Stimulated activated CD4-positive, alpha-beta T cell treated with anti-CD3 and anti-CD28 coated beads, Interleukin-4, amount 100 ng/mL, for 4 hours (primary cell): ENCODE measurements at places on chromosomes 5 and 9.

GRCh38 chr5:68200288-68200687 lies 15.3 kb upstream of the PIK3R1 start:
- no peak for DNase-seq

GRCh38 chr9:103899866-103900265 lies 194.2 kb upstream of the SMC2 start:
- no peak for DNase-seq

DNA sequence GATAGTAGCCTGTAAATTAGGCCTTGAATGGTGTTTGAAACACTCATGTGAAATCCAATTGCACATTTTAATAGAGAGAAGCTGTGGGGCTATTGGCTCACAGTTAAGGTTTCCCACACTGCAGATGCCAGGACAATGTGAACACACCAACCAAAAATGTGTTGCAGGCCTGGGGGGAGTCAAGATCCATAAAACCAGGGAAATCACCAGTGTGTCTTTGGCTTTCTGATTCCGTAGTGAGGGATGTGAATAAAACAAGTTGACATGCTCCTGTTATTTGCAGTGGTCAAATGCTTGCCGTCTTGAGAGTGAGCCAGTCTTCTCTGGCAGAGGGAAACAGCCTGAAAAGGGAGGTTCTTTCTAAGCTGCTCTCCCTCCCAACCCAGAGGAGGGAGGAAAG lies 79.0 kb downstream of the ZNF462 start:
- no peak for DNase-seq

DNA sequence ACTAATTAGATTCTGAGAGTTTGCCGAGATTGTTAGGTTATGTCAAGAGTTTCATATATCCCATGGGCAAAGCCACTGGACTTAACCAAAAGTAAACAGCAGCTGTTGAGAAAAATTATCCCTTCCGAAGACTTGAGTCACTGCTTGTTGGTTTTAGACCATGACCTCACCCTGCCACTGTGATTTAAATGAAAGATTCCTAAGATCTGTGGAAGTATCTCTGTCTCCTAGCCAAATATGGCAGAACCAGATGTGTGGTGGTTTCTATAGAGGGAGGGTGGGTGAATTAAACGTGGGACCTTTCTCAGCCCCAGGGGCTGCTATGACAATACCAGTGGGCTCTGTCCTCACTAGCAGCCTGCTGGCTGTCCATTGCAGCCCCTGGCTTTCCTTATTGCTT lies 19.3 kb downstream of the DMRT3 start:
- DNase-seq, result no peak

DNA sequence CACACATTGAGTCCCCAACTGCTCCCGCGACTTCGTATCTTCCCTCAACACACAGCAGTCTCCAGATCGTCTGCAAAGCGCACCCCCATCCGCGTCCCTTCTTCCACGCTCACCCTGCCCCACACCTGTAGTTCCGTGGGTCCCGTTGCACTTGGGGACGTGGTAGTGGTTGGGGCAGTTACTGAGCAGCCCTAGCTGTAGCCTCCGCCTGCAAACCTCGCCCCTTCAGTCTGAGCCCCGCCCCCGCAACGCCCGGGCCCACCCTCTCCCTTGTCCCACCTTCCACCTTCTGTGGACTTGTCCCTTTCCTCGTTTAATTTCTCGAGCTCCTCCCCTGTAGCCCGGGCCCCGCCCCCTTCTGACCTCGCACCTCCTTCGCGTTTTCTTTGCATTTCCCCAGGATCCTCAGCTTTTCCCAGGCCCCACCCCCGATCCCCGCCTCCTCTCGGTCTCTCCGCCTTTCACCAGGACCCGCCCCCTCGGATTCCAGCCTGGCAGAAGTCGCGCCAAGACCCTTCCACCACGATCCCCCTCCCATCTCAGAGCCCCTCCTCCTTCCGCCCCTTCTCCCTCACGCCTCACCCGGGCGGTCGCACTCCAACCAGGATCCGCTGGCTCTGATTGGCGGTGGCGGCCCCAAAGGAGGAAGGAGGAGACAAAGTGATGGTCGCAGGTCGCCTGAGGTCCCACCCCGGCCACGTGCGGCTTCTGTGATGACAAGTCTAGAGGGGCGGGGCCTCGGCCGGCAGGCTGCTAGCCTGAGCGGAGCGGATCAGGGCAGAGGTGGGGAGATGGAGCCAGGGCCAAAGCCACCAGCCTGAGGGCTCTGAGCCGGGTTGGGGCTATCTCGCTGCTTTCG lies at the start of gene ATOSB:
ATOSB (minus strand) TSS at position 183 of the 859 bp plus-strand sequence. CDS start 7,588 bp downstream, outside the sequence.
- peak; percentile 87 for DNase-seq
